ENCODE measurements at places on chromosomes 1 and 21.

DNA sequence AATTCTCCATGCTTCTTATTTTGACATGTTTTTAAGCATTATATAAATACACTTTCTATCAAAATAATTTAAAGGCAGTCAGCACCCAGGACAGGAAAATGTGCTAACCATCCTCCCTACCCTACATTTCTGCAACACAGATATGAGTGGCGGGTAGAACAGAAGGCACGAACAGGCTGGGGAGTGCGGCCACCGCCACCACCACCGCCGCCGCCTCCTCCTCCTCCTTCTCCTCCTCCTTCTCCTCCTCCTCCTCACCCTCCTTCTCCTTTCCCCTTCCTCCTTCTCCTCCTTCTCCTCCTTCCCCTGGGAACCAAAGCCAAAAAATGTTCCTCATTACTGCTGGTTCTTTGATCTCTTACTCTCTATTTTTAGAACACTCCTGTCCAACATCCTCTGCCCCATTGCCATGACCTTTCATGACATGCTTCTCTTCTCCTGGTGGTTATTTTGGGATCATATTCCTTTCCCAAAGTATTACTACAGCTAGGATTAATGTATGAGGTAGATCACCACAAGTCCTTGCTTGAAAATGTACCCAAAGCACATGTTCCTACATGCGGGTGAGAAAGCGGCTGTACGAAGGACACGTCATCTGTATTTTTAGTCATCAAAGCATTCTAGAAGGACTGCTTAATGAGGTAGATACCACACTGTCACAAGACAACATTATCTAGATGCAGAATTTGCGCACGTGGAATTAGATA lies 24.5 kb upstream of the CCN1 start:
- DNase-seq: no peak

DNA sequence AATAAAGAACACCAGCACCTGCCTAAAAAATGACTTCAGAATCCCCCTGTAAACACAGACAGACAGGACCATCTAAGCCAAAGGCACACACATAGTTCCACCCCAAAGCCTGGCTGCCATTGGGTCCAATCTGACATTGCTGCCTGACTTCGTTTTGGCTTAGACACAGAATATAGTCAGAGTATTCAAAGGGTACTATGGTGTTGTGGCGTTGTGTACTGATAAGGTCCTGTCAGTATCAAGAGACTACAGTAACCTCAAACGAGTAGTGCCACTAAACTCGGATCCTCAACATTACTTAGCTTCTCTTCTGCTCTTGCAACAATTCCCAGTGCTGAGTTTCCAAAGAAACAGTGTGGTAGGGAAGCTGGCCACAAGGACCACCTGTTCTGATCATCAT lies 169.3 kb upstream of the NR5A2 start:
- DNase-seq: no peak

DNA sequence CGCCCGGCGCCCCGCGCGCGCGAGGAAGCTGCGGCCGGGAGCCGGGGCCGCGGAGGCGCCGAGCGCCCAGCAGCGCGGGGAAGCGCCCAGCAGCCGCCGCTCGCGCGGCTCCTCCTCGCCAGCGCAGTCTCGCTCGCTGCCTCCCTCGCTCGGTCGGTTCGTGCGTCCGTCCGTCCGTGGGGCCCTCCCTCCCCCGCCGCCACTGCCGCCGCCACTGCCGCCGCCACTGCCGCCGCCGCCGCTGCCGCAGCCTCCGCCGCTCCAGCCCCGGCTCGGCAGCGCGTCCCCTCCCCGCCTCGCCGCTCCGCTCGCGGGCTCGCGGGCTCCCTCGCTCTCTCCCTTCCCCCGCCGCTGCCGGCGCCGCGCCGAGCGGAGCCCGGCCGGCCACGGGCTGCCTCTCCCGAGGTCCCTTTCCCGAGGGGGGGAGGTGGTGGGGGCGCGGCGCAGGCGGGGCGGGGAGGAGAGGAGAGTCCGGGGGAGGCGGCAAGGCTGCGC lies at the start of gene KCND3:
TSS of gene KCND3 (minus strand) at position 138 of the 495 bp plus-strand sequence.
- DNase-seq: no peak

GRCh38 chr1:166918956-166919316 lies 42.9 kb upstream of the TADA1 start:
- DNase-seq: no peak

- DNase-seq: no peak
These were observed 54.9 kb downstream of the AHDC1 start for GRCh38 chr1:27548858-27549719.

DNA sequence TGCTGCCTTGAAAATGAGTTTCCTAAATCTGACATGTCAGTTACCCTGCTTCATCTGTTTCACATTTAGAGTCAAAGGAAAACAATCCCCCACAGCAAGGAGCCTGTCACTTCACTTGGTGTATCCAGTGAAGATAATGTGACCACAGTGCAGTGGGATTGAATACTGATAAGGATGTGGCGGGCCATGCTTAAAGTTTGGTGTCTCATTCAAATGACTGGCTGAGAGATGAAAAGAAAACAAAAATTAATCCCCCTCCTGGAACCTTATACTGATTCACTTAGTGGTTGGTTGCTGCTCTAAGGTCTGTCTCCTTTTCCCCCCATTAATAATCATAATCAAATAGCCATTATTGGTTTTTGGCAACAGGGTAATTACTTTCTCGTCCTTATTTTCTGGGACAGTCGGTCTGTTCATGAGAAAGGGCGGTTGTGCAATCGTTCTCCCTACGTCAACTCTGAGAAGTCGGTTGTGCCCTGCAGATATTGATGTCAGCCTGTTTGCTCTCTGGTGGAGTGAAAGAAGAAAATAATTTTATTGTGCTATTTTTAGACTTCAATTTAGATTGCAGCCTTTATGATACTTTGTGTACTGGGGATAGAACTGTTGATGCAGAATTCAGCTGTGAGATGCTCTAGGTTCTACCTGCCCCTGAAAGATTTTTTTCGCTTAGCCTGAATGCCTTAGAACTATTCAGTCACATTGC lies 360.2 kb downstream of the DISC1 start:
- DNase-seq: no peak

GRCh38 chr1:213697192-213697802 lies 290.5 kb upstream of the PROX1 start:
- no peak for DNase-seq

DNA sequence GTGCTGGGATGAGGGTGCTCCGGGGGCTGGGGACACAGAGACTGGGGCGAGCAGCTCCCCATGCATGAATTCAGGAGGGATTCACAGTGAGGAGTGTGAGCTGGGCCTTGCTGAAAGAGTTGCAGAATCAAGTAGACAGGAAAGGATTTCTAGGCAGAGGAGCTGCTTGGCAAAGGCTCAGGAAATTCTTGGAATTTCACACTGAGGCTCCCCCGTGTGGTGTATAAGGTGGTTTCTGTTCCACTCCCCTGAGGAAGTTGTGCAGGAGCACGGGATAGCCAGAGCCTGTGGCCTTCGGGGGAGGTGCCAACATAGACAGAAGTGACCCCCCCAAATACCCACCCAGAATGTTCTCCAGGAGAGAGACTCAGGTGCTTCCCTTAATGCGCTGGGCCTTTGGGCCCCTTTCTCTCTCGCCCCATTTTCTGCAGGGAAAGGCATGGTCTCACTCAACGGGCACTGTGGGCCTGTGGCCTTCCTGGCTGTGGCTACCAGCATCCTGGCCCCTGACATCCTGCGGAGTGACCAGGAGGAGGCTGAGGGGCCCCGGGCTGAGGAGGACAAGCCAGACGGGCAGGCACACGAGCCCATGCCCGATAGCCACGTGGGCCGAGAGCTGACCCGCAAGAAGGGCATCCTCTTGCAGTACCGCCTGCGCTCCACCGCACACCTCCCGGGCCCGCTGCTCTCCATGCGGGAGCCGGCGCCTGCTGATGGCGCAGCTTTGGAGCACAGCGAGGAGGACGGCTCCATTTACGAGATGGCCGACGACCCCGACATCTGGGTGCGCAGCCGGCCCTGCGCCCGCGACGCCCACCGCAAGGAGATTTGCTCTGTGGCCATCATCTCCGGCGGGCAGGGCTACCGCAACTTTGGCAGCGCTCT lies 58.5 kb upstream of the ACTL8 start:
- no peak for DNase-seq

GRCh38 chr1:156162430-156163037 lies 9.1 kb downstream of the SEMA4A start:
- DNase-seq: no peak

GRCh38 chr21:40047993-40048730 lies 180.9 kb downstream of the PCP4 start:
- DNase-seq: no peak

- no peak for DNase-seq
These were observed 246.7 kb downstream of the PTPRU start for GRCh38 chr1:29482991-29483390.

DNA sequence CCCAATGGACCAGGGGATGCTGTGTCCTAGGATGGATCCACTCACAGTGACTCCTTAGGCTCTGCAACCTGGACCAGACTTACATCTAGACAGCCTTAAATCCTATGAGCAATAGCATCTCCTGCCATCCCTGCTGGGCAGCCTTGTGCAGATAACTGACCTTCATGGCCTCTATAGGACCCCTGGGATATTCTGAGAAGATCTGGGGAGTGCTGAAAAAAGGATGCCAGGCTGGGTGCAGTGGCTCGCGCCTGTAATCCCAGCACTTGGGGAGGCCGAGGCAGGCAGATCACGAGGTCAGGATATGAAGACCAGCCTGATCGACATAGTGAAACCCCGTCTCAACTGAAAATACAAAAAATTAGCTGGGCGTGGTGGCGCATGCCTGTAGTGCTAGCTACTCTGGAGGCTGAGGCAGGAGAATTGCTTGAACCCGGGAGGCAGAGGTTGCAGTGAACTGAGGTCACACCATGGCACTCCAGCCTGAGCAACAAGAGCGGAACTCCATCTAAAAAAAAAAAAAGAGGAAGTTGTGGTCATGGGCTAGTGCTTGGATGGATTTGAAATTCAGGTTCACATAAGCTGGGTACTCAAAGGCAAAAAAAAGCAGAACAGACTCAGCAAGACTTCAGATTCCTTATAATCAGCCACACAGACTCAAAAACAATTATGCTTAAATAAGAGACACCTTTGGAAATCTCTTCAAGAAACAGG lies 10.9 kb upstream of the SH2D1B start:
- no peak for DNase-seq

DNA sequence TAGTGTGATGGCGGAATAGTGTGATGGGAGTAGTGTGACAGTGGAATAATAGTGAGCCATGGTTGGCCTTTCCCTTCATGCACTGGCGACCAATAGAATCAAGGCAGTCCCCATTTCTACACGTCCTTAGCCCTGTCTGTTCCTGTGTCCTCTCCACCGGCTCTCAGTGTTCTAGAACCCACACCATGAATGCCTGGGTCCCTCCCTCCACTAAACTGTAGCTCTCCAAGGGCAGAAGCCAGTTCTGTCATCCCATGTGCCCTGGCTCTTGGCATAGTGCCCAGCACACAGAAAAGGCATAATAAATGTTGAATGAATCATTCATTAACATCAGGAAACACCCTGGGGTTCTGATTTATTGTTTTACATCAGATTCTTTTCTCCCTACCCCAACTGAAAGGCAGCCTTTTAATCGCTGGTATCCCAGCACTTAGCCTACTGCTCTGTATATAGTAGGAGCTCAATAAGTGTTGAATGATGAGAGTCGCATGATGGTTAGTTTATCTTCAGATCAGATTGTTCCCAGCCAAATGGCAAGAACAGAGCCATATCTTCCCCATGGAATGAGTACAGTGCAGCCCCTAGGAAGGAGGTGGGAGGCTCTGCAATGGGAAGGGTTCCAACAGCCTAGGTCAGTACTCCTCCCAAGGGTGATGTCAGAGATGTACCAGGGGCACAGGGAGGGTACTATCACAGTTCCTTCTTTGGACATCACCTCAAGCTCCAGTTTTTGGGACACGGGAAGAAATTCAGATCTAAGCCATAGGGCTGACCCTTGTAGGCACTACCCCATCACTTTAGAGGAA lies 325.7 kb downstream of the HHAT start:
- no peak for DNase-seq

- DNase-seq: no peak
These were observed 559.8 kb downstream of the NPHP4 start for GRCh38 chr1:5432436-5432835.

DNA sequence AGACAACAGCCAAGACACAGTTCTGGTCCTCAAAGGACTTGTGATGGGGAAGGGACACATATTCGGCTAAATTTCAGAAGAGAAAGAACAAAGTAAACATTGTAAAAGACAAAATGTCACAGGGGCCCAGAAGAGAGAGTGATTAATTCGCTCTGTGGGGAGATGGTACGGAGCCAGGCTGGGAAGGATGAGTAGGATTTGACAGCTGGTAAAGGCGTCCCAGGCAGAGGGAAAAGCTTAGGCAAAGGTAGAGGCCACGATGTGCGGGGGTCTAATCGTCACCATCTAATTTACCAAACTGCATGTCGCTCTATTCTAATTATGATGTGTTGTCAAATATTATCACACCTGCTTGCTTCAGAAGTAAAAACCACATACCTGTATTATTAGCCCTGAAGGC lies 17.3 kb upstream of the EFNA1 start:
- no peak for DNase-seq

GRCh38 chr1:86993269-86993985 lies 79.0 kb downstream of the HS2ST1 start:
- no peak for DNase-seq

DNA sequence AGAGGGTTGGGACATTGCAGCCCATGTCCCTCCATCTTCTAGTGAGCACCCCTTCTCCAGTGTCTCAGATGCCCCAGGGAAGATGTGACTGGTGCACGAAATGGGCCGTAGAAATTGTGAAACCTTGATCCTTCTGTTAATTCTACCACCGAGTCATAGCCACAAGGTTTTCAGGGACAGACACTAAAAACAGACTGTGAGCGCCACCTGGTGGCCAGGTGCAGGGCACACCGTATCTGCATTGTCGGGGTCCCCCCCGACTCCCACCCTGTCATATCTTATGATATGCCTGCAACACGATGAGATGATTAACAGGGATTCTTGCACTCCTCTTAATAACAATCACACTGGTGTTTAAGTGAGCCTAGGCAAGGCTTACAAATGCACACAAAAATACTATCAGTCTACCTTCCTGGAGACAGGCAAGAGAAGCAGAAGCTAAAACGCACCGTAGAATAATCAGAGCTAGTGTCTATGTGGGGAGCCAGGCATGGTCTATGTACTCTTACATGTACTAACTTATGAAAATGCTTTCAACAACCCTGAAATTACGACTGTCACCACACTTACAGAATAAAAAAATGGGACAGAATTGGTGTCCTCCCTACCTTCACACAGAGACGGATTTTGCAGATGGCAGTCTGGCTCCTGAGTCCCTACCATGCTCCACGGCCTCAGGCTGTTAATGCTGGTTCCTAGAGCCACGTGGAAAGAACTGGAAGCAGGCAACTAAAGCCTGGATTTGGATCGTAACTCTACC lies 57.9 kb downstream of the FHAD1 start:
- DNase-seq: no peak

Measured in D721Med (cell line).